ENCODE measurements at places on chromosomes 1 and 21. TPM values are rescaled to one million over a fixed set of nuclear protein-coding genes. Genes with fewer than 3 reads are reported as not detected.

DNA sequence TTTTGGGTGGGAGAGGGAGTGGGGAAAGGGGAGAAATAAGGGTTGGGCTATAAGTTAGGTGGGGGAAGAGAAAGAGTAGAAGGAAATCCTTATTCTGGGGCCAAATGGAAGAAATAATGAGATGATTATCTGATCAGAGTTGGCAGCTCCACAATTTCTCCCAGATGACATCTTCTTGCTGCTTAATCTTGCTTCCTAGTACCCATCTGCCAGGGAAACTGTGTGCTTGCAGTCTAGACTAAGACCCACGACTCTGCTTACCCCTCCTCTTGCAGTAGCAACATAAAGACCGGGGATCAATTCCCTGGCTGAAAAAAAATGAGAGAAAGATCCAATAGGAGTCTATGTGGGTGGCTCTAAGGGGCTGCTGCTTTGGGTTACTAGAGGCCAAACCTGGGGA is 95.6 kb downstream of the PAPPA2 start:
- no peak overlapping the region for H3K4me3 ChIP-seq
- H3K27ac ChIP-seq, result no peak overlapping the region
- no peaks in the 10 kb centered on the region for H3K4me1 ChIP-seq
- peaks cover 2% of the 10 kb centered on the region for H3K27me3 ChIP-seq
- DNase-seq, result no peak

DNA sequence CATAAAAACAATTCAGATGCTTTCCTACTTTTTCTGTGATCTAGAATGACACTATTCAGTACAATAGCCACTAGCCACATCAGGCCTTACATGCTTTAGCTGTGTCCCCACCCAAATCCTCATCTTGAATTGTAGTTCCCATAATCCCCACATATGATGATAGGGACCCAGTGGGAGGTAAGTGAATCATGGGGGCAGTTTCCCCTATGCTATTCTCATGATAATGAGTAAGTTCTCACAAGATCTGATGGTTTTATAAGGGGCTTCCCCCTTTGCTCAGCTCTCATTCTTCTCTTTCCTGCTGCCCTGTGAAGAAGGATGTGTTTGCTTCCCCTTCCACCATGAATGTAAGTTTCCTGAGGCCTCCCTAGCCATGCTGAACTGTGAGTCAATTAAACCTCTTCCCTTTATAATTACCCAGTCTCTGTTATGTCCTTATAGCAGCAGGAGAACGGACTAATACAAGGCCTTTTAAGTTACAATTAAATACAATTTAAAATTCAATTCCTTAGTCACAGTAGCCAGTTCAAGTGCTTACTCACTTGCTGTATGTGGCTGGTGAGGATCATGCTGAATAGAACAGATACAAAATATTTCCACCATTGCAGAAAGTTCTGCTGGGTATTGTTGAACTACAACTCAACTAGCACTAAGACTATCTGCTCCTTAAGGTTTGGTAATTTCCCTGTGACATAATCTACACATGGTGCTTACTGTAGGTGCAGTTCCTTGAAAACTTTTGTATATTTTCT is 106.7 kb downstream of the SCMH1 start:
- H3K27ac ChIP-seq, result no peak overlapping the region
- H3K27me3 ChIP-seq, result no peaks in the 10 kb centered on the region
- H3K4me3 ChIP-seq, result no peak overlapping the region
- no peaks in the 10 kb centered on the region for H3K4me1 ChIP-seq

GBP6 gene
- 0.19 TPM for total RNA-seq

DNA sequence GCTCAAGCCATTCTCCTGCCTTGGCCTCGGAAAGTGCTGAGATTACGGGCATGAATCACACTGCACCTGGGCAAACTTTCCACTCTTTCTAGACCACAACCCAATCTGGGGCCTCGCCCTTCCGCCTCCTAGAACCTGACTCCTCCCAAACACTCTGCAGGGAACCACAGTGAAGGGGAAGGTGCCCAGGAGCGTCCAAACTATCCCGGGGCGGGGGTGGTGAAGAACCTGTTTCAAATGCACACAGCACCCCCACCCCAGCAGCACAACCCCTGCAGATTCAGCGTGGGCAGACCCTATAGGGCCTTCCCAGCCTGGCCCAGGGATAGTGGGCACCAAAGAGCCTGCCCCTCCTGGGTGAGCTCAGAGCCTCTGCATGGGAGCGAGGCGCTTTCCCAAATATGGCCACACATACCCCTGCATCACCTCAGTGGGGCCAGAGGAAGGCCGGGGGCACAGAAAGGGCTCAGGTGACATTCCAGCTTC is 86.9 kb downstream of the STUM start:
- H3K27ac ChIP-seq, result peak overlapping the region; percentile 75
- no peak overlapping the region for H3K4me3 ChIP-seq
- DNase-seq, result no peak
- H3K27me3 ChIP-seq, result no peaks in the 10 kb centered on the region

- H3K36me3 ChIP-seq, result peaks cover 41% of the 10 kb centered on the region
- no peaks in the 10 kb centered on the region for H3K4me1 ChIP-seq
- H3K27ac ChIP-seq, result no peak overlapping the region
Observed at GRCh38 chr1:231000639-231001038, 21.7 kb downstream of the ARV1 start.

- H3K4me3 ChIP-seq, result peak within 1 kb of the TSS; percentile 92
- no peaks in the 10 kb centered on the region for H3K27me3 ChIP-seq
- peak within 1 kb of the TSS; percentile 95 for H3K27ac ChIP-seq
- H3K4me1 ChIP-seq, result peaks cover 38% of the 10 kb centered on the region
- DNase-seq, result peak; percentile 99
Observed at GRCh38 chr1:205750138-205751035, at the start of gene NUCKS1. Gene NUCKS1 (minus strand): TSS chr1:205750182. CDS start chr1:205749973, 209 bp downstream.

DNA sequence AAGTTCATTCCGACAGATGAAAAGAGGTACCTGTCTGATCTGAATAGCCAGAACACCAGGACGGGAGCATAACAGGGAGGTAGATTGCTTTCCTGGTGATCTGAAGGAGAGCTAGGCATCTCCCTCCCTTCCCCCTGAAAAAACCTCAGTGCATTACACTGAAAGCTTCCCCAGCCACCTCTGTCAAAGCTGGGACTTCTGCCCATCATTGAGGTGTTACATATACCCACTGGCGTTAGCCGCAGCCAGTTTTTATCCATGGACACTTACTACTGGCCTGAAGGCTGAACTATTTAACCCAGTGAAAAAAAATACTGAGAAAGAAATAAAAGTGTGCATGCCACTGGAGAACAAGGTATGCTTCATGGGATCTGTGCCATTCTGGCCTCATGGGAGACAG is 568.3 kb upstream of the ADAMTS5 start:
- no peak overlapping the region for H3K27ac ChIP-seq
- no peak overlapping the region for H3K4me3 ChIP-seq
- H3K4me1 ChIP-seq, result no peaks in the 10 kb centered on the region
- H3K27me3 ChIP-seq, result no peaks in the 10 kb centered on the region
- no peaks in the 10 kb centered on the region for H3K36me3 ChIP-seq

- no peaks in the 10 kb centered on the region for H3K36me3 ChIP-seq
- no peak for DNase-seq
- no peak overlapping the region for H3K4me3 ChIP-seq
Observed at GRCh38 chr21:42266971-42267556, 48.1 kb downstream of the ABCG1 start.

- no peaks in the 10 kb centered on the region for H3K4me1 ChIP-seq
- no peak overlapping the region for H3K4me3 ChIP-seq
- H3K27me3 ChIP-seq, result peaks cover 7% of the 10 kb centered on the region
- DNase-seq, result no peak
- H3K27ac ChIP-seq, result no peak overlapping the region
- H3K36me3 ChIP-seq, result no peaks in the 10 kb centered on the region
Observed at GRCh38 chr1:239956263-239956662, 135.4 kb upstream of the FMN2 start.

- H3K4me3 ChIP-seq, result no peak overlapping the region
- H3K36me3 ChIP-seq, result no peaks in the 10 kb centered on the region
- no peak for DNase-seq
Observed at GRCh38 chr1:238466459-238466858, 575.7 kb upstream of the ZP4 start.

DNA sequence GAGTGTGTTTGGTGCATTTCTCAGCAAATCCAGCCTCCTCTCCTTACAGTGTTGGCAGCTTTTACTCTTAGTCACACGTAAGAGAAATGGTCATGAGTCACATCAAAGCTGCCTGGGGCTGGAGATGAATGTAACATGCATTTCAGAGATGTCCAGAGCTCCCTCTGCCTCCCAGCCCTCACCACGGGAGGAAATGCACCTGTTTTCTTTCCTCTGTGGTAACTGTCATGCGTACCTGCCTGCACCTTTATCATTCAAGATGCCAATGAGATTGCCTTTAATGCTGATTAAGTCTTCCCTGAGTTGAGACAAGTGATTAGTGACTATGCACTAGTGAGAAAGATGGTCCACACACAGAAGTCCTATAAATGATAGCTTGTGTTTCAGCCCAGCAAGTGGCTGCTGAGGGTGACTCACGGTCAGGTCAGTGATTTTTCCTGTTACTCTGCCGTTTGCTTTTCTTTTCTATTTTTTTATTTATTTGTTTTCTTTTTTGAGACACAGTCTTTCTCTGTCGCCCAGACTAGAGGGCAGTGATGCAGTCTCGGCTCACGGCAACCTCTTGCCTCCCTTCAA is 277.3 kb upstream of the FMN2 start:
- peak overlapping the region; percentile 15 for H3K4me3 ChIP-seq
- H3K27ac ChIP-seq, result peak overlapping the region; percentile 13
- no peaks in the 10 kb centered on the region for H3K36me3 ChIP-seq
- H3K27me3 ChIP-seq, result no peaks in the 10 kb centered on the region
- peak; percentile 63 for DNase-seq

MRAP gene
- not detected for total RNA-seq

ERG gene
- not detected for total RNA-seq

OR2T2 gene
- total RNA-seq, result not detected

CLDN8 gene
- total RNA-seq, result not detected

GRCh38 chr1:181430015-181430885 is 53.1 kb upstream of the CACNA1E start:
- H3K27ac ChIP-seq, result no peak overlapping the region
- no peak for DNase-seq
- peaks cover 23% of the 10 kb centered on the region for H3K27me3 ChIP-seq
- H3K4me3 ChIP-seq, result no peak overlapping the region

DNA sequence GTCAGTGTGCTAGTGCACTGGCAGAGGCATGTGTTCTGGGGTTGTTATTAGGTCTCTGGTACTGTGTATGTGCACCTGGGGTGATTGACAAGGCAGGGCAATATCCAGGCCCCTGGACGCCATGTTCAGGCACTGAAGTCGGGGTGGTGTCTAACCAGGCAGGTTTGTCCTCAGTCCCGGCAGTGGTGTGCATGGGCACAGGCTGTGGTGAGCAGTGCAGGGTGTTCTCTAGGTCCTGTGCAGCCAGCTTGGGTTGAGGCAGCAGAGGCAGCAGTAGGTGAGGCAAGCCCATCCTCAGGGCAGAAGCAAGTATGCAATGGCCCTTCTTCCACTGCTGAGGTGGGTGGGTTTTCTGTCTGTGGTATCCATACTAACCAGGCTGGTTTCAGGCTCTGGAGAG is 252.3 kb upstream of the LRRC7 start:
- no peak for DNase-seq
- no peaks in the 10 kb centered on the region for H3K36me3 ChIP-seq
- no peak overlapping the region for H3K27ac ChIP-seq
- no peaks in the 10 kb centered on the region for H3K27me3 ChIP-seq

DNA sequence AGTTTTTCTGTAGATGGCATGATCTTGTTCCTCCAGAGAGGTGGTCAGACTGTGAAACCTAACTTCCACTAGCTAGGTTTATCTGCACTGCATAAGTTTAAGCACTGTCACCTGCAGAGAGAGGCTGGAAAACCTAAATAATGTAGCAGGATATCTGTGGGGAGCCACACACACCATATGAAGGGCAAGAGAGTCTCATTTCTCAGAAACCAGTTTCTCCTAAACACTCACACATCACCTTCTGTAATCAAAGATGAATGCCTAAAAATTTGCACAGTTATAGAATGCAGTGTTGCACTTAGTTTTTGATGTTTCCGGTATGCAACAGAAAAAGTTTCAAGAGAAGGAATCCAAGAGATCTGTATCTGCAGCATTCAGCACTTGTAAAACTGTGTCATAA is 654.6 kb downstream of the ADGRL2 start:
- no peak overlapping the region for H3K27ac ChIP-seq
- peaks cover 1% of the 10 kb centered on the region for H3K4me1 ChIP-seq
- no peak for DNase-seq
- no peaks in the 10 kb centered on the region for H3K36me3 ChIP-seq
